ENCODE measurements at places on chromosomes 2 and 18. TPM values are rescaled to one million over a fixed set of nuclear protein-coding genes. Genes with fewer than 3 reads are reported as not detected.
A peak's percentile ranks its signal among the peaks of the same experiment; 100 is the strongest.

GRCh38 chr18:53018791-53019190 is 678.8 kb downstream of the DCC start:
- no peak for DNase-seq

DNA sequence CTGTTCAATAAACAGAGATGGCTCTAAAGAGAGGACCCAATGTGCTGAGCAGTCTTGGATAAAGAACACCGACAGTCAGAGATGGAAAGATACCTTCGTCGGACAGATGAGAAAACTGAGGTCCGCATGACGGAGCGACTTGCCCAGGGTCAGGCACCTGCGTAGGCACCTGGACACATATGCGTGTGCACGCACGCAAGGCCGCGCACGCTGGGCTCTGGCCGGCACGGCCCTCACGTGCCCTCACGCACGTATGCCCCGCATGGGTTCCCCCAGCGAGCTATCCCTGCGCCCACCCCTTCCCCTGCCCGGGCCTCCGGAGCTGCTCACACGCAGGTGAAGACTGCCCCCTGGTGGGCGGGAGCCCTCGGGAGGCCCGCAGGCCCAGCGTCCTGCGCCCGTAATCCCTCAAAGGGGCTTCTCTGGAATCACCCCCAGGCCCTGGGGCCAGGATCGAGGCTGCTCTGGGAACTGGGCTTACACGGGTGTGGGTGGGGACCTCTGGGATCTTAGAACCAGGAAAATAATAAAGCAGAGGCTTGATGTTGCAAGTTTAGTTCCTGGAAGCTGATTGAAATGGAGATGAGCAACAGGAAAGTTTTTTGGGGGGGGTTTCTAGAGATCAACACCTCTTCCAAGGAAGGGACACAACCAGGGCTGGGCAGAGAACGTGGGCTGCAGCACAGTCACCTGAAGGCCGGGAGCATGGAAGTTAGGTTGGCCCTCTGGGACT is 246.3 kb downstream of the TNS1 start:
- peak; percentile 65 for DNase-seq

DNA sequence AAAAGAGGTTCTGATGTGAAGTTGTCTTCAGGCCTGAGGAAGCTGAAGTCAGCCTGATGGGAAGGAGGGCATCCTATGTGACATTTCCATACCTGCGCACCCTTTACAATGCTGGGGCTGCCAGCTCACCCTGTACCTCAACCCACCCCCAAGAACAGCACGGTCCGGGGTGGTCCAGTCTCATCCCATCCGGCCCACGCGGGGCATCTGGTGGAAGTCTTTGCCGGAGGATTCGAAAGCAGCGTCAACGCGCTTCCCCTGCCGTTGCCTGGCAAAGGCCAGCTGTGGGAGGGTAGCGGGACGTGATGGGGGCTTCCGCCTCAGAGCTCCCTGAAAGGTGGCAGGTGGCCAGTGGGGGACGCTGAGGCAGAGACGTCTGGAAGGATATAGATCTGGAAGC is 113.6 kb upstream of the ANKRD30BL start:
- no peak for DNase-seq

- no peak for DNase-seq
Measured at GRCh38 chr2:26349690-26350089, 3.1 kb upstream of the ADGRF3 start.

DNA sequence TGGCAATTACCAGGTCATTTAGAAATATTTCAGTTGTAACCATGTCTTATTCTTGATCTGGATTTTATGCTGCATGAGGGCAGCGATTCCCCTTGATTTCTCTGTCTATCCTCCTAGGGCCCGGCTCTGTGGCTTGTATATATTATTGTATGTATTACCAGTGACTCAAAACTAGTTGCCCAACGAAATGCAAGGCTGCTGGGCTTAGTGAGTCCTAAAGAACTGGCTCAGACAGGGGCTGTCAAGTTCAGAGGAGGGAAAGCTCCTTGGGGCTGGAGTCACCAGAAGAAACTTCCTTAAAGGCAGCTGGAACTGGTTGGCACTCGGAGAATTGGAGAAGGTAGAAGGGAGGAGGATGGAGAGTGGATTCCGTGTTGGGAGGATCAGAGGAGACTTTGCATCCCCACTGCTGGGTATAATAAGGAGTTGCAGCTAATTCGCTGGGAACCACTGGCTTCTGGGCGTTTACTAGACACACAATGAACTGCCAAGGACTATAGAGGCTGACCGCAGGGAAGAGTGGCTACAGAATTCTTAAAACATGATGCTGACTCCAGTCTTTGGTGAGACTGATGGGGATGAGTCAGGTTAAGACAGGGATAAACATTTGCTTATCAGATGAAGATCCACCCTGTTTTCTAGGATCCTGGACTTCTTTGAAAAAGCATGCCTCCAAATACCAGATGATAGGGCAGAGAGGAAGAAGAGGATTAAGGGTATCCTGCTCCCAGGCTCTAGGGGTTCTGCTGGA is 104.3 kb downstream of the PRKCE start:
- DNase-seq: no peak

The CRYBA2 gene
- 6.1 TPM for total RNA-seq

DNA sequence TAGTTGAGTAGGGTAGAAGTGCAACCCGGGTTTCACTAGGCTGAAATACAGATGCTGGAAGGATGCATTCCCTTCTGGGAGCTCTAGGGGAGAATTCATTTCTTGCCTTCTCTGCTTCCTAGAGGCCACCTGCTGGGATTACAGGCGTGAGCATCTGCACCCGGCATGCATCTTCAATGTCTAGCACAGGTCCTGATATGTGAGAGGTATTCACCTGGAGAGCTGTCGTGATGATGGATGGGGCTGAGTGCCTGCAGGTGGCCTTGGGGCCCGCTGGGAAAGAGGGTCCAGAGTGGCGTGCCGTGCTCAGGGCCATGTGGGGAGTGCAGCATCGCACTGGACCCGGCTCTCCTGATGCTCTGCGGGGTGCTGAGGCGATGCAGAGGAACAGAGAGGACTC is 6.6 kb upstream of the NTSR2 start:
- DNase-seq: no peak

DNA sequence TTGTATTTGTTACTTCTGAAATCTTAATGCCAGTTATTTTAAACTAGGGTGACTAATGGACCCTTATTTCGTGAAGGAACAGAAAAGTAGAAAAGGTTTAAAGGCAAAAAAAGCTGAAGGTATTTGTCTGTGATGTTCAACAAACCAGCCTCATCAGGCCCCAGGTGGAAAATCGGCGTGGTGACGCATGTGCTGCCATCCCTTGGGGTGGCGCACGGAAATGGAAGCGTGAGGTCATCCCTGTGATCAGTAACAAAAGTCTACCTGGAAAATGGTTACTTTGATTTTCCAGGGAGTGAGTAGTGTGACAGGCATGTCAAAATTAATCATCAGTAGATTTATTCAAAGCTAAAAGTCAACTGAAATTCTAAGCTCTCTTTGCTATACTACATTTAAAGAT is 313.2 kb downstream of the GBX2 start:
- no peak for DNase-seq

The EVX2 gene
- not detected for total RNA-seq

- peak; percentile 87 for DNase-seq
Measured at GRCh38 chr2:169141713-169142352, 72.5 kb downstream of the DHRS9 start.

The ARHGAP15 gene
- total RNA-seq: 8.2 TPM

DNA sequence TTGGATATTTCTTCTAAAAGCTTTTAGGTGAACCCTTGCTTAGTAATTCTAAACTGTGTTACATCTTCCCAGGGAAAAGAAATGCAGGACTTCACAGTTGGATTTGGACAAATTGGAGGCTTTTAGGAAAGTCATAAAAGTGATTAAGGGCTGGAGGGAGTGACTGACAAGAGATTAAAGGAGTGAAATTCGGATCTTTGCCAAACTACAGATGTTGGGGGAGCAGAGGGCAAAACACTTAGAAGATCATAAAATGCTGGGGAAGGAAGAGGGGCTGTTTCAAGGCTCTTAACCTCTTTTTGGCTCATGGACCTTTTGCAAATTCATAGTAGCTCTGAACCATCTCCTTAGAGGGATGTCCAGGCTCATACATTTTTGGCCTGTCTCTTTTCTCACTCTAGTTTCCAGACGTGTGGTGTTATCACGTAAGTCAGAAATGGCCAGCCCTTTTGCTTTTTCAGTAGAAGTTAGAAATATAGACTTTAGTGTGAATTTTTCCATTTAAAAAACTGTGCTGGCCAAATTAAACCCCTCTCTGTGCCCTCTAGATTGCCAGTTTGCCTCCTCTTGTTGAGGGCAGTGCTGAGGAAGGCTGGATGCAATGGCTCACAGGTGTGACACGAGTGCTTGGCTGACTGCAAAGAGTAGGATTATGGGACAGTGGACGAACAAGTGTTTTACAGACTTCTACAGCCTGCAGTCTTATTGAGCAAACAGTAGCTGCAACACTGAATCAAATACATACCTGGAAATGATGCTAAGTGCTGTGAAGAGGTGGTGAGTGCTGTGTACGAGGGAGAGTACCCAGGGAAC is 109.9 kb downstream of the LYPD6B start:
- DNase-seq: no peak

GRCh38 chr2:71503837-71504236 is 50.5 kb downstream of the DYSF start:
- no peak for DNase-seq

DNA sequence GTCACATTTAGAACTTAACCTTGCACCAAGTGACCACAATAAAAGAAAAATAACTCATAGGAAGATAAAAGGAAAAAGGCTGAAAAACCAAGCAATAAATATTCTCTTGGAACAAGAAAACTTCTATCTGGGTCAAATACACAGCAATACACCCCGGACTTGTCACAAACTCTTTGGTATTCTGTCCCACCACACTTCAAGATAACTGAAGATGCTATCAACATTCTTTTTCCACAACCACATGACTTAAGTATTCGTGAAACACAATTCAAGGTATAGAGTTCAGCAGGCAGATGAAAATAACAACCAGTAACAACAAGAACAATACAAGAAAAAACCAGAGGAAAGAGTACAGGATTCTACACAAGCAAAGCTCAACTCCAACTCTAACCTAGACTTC is 18.0 kb downstream of the MBD2 start:
- DNase-seq: no peak

GRCh38 chr2:124018890-124019289 is 6.2 kb upstream of the CNTNAP5 start:
- no peak for DNase-seq

- no peak for DNase-seq
Measured at GRCh38 chr2:235032466-235032865, 80.6 kb downstream of the SH3BP4 start.

DNA sequence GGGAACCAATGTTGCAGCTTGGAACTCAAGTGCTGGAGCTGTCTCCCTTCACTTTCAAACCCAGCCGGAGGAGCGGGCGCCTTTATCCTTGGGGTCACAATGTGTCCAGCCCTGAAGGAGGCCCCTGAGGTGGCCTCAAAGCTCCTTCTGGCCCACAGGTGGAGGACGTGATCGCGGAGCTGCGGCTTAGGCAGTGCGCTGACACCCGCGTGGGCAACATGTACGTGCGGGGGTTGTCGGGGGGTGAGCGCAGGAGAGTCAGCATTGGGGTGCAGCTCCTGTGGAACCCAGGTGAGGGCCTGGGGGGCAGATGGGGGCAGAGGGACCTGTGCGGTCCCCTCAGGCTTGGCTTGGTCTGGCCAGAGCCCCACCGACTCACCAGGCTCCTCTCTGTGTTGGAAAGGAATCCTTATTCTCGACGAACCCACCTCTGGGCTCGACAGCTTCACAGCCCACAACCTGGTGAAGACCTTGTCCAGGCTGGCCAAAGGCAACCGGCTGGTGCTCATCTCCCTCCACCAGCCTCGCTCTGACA is 13.5 kb downstream of the ABCG8 start:
- DNase-seq: no peak

DNA sequence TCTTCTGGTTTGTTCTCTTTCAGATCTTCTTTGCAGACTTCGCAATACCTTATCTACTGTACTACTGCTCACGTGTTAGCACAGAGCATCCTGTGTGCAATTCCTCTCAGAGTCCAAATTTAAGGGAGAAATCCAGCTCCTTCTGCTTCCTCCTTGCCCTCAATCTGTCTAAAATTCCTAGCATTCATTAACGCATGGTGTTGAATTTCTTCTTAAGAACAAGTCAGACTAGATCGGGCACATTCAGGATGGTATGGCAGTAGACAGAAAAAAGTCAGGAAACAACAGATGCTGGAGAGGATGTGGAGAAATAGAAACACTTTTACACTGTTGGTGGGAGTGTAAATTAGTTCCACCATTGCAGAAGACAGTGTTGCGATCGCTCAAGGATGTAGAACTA is 206.1 kb upstream of the CDH7 start:
- no peak for DNase-seq

- no peak for DNase-seq
Measured at GRCh38 chr2:12424809-12425208, 291.9 kb upstream of the TRIB2 start.

The CTAGE1 gene
- not detected for total RNA-seq

- no peak for DNase-seq
Measured at GRCh38 chr2:219727771-219728429, 100.5 kb downstream of the SLC4A3 start.

DNA sequence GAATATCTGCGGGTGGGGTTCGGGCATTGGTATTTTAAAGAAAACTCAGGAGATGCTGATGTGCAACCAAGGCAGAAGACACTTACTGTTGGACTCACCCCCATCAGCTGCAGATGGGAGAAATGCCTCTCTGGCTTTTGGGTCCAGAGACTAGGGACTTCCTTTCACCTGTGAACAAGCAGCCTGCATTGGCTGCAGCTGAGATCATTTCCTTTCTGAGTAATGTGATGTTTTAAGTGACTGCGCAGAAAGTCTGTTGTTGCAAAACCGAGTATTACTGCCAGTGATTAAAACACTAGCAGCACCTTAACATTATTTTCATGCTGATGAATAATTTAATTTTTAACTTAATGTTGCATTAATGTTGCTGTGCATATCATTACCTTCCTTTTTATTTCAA is 143.0 kb downstream of the TSN start:
- DNase-seq: no peak

- DNase-seq: no peak
Measured at GRCh38 chr2:145380436-145381017, 860.6 kb upstream of the ZEB2 start.

DNA sequence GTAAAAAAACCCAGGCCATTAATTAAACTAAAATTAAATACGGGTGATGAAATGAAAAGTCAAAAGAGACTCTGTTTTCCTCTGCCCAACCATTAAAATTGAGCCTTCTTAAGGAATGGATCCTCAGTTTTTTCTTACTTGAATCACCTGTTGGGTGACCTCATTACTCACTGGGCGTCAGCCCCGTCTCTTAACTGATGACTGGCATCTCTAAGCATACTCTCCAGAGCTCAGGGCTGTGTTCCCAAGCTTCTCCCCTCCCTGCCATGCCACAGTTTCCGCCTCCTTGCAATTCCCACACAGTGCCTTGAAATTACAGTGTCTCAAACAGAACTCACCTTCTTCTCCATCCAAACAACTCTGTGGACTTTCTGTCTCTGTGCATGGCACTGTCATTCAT is 421.1 kb upstream of the CELF4 start:
- no peak for DNase-seq

GRCh38 chr18:32470460-32470713 is 295 bp downstream of the GAREM1 start:
- no peak for DNase-seq

- no peak for DNase-seq
Measured at GRCh38 chr2:71066856-71067255, 1.6 kb upstream of the NAGK start.

GRCh38 chr2:20930928-20931327 is 108.0 kb upstream of the LDAH start:
- DNase-seq: no peak

The SERPINB10 gene
- total RNA-seq: not detected

Measured in mucosa of descending colon (tissue), 3 donors.